ENCODE measurements at places on chromosomes 12 and 14.

DNA sequence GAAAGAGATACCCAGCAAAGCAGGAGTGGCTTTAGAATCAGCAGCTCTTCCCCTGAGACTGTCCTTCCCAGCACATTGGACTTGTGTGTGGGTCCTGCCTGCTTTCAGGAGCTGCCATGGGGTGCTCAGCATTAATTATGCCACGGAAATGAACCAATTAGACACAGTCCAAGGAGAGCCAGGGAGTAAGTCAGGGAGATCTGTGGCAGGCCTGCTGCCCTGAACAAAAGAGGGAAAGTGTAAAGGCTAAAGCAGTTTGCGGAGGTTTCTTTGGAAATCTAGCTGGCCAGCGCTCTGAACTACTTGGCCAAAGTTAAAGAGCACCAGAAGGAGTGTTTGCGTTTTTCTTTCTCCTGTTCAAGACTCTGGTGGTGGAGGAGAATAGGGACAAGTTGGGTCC is 65.7 kb upstream of the SRSF5 start:
- DNase-seq = no peak

GRCh38 chr12:56206452-56207166 is 15.1 kb downstream of the RNF41 start:
- DNase-seq = peak; percentile 53

DNA sequence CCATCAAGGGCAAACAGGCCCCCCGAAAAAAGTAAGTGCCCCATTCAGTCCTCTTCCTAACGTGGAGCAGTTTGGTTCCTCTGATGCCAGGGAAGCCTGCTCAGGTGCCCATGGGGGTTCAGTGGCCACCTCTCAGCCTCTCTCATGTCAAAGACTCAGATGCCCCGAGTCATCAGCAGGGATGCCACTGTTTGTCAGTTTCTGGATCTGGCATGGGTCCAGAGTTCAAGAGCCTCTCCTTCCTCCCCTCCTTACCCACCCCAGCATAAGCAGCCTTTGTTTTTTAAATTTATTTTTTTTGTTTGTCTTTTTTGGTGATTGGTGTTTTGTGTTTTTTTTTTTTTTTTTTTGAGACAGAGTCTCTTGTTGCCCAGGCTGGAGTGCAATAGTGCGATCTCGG is 11.3 kb downstream of the KMT5A start:
- DNase-seq = no peak

- no peak for DNase-seq
These were observed 191.0 kb upstream of the PLEKHG7 start for GRCh38 chr12:92511786-92512185.

DNA sequence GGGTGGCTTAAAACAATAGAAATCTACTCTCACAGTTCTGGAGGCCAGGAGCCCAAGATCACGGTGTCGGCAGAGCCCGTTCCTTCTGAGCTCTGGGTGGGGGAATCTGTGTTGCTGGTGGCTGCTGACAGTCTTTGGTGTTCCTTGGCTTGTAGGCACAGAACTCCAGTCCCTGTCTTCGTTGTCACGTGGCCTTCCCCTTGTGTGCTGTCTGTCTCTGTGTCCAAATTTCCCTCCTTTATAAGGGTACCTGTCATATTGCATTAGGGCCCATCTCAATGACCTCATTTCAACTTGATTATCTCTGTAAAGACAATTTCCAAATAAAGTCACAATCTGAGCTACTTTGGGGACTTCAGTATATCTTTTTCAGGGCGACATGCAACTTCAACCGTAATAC is 81.6 kb downstream of the CCDC92 start:
- DNase-seq = no peak

Data from prostate gland (tissue), 2 donors.